Putamen (tissue), 1 donor: ENCODE measurements at places on chromosomes 13 and 19.

GRCh38 chr13:97780486-97780885, 173.0 kb upstream of the IPO5 start:
- peak; percentile 50 for DNase-seq

GRCh38 chr13:44292545-44292944, 81.1 kb upstream of the SERP2 start:
- DNase-seq, result no peak

DNA sequence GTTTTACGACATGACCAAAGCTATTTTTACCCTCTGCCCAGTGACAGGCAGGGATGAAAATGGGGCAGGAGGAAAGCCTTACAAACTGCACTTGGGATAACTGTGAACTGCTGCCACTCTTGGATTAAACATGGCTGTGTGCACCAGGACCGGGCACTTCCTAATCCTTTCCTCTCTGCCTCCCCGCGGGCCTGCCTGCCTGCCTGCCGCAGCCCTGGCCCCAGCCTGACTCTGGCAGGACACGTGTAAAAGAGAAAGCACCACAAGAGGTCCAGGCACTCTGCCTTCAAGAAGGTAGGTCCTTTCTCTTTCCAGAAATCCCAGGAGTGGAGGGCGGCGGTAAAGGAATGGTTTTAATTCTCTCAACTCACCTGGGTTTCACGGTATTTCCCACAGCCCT, 4.8 kb downstream of the TSHZ3 start:
- DNase-seq, result no peak

DNA sequence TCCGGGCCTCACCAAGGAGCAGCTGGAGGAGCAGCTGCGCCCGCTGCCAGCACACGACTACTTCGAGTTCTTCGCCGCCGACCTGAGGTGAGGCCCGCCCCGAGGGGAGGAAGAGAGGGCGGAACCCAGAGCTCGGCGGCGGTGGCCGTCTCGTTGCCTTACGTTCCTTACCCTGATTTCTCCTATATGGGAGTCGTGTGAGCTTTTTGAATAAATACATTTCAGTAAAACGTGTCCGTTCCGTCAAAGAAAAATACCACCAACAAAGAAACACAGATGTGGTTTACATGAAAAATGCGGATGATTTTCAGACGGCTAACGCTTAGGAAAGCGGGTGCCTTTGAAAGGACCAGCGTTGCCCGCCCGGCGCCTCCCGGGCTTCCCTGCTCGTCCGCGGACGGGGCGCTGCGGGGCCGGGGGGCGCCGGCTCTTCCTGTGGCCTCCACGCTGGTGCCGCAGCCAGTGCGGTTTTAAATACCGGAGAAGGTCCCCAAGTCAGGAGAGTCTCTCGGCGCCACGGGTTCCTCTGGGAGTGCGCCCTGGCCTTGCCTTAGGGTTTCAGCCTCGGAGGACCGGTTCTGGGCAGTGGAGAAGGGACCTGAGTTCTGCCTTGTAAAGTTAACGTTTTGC, 755 bp downstream of the UPF3A start:
- peak; percentile 60 for DNase-seq

- DNase-seq, result peak; percentile 90
These were observed 1.0 kb upstream of the UBE2M start for GRCh38 chr19:58559275-58560006.
